Retina (tissue), 1 donor: ENCODE measurements at places on chromosomes 4 and X.

- no peak for DNase-seq
Observed at GRCh38 chr4:122577808-122578781, 42.8 kb downstream of the IL21 start.

DNA sequence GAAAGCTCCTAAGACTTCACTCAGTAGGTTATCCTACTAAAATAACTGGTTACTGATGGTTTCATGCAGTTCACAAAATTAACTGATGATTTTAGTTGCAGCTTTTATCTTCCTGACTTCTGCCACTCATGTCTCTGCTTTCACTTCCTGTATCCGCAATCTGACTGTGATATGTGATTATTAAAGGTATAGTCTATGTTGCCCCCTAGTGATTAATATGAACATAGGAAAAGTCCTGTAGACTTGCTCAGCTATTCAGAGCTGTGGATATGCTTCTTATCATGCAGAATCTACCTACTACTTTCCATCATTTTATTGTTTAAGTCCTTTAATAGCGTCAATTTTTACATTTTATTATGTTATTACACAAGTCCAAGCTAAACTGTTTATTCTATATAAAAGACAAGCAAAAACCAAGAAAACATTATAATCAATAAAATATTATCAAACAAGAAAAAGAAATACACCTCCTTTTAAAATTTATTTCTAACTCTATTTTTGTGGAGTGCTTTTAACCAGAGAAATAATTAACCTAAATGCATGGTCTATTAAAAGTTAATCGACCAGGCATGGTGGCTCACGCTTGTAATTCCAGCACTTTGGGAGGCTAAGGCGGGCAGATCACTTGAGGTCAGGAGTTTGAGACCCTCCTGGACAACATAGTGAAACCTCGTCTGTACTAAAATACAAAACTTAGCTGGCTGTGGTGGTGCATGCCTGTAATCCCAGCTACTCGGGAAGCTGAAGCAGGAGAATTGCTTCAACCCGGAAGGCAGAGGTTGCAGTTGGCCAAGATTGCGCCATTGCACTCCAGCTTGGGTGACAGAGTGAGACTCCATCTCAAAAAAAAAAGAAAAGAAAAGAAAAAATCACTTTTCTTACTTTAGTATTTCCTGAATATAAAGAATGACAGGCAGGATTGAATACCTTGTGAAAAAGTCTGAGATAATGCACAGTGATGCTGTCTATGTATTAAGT lies 40.4 kb upstream of the TLR2 start:
- DNase-seq = peak; percentile 20

GRCh38 chr4:177107288-177107921 lies 202.3 kb upstream of the NEIL3 start:
- no peak for DNase-seq

DNA sequence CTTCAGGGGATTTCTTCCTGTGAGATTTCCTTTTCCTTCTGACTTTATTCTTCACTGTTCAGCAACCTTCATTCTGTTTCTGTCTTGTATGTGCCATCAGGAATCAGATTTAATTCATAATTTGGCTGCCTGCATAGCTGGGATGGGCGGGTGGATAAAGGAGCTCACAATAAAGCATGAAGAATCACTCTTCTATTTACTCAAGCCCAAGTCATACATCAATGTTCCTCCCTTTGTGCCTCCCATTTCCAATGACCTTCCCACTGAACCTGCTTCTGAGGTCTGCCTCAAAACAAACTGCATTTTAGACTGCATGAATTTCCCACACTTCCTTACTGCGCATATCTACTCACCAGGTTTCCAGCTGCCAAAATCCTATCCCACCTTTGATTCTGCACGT lies 14.0 kb downstream of the PDGFC start:
- DNase-seq = no peak

DNA sequence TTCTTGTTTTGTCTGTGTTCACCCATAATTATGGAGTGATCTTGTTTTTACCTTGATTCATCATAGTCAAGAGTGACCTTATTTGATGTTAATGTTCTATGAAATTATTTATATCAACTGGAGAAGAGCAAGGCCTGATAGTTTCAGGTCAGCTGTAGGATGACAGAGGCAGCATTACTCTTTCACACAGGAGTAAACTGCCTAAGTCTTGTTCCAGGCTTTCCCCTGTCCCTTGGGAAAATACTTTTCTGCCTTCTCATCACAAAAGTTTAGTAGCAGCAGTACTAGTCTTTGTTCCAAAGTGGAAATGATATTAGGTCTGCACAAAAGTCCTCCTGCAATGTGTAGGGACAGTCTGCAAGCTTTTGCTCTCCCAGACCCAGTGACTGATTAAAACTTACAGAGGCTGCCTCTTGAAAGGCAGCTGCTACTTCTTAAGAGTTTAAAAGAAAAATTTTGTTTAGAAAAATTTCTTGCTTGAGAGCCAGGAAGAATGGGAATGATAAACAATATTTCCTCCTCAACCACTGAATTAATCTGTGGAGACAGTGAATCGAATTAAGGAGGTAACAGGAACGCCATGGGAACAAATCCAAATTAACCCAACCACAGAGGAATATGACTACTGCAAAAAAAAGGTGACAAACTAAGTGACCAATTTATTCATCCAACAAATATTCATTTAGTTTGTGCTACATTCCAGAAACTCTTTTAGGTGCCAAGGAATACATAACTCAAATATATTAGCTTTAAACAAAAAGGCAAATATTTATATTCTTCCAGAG lies 991.4 kb upstream of the PABPC4L start:
- no peak for DNase-seq

DNA sequence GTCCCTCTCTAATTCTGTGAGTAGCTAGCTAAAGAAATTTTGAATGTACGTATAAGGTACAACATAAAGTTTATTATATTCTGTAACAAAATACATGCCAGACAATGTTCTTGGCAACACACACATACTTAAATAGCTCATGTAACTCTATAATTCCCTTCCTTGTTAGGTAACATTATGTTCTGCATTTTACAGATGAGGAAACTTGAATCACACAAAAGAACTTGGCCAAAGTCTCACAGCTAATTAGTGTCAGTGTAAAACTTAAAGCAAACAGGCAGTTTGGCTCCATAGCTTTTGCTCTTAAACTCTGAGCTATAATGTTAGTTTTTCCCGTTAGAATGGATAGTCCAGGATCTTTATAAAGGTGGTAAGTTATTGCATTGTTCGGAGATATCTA lies 1091.8 kb upstream of the SLIT2 start:
- DNase-seq = no peak

GRCh38 chr4:5796976-5797375 lies 86.0 kb downstream of the EVC start:
- no peak for DNase-seq

DNA sequence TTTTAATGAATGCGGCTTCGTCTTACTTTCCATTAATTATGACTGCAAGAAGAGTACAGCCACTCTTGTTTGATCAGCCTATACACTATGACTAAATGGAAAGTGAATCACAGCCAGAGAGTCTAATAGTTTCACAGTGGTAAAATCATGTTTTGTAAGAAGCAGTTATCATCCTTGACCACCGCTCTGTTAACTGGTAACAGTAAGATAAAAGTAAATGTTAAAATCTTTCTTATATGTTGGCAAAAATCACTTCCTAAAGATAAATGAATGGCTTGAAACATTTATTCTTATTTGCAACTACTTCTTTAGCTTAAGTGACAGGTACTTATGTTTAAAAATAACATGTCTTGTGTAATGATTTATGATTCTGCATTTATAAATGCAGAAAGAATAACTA lies 13.2 kb downstream of the GALNT7 start:
- DNase-seq = no peak

DNA sequence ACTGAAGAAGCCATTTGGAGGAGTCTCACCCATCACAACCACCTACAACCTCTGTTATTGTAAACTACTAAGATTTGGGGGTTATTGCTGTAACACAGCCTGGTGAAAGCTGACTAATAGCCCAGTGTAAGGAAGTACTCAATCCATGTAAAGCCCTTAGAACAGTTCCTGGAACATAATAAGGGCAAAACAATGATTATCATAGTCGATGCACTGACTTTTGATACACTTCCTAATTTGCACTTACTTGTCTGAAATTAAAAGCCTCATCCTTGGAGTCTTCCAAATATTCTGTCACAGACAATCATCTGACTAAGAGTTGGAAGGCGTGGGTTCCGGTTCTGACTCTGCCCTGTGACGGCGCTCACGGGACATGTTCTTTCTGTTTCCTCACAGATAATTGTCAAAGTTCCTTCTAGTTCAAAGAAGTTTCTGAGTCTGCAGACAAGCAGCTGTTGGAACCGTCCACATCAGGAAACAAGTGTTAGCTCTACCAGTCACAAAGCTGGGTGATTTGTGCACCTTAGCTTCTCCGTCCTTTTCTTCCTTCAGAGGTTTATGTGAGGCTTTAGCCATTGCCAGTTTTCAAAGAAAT lies 33.4 kb upstream of the RASGEF1B start:
- DNase-seq = no peak

GRCh38 chrX:30653415-30654131 lies at the start of gene GK:
GK (plus strand) TSS chrX:30653423; CDS start chrX:30653538, 115 bp downstream.
- peak; percentile 64 for DNase-seq

DNA sequence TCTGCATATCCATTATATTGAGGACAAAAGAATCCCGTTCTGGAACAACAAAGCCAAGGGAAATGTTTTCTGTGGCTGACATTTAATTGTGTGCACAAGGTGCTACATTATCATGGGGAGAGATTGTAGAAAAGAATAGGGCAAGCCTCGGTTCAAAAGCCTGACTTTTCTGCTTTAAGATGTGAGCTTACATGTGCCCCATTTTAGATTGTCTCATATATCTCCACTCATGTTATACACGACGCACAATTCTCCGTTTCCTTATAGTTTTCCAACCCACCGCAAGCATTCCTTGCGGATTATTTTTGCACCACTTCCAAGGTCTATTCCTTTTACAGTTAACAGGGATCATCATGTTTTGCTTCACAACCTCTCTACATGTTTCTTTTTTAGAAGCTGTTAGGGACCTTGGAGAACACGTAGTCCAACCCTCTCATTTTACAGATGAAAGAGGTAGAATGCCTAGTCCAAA lies 99.6 kb upstream of the MAML3 start:
- no peak for DNase-seq

DNA sequence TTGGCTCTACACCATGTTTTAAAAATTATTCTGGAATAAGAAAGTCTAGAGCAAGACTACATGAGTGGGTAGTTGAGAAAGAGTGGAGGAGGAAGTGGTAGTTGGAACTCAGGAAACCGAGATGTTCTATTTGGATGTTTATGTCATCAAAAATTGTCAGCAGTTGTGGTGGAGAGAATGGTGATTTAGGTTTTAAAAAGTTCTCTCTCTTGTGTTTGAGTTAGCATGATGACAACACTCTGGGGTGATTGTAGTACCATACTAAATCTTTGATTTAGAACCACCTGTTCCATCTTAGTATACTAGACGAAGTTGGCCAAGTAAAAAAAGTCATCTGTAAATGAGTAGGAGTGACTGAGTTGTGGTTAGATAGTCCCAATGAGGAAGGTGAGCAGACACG lies 40.7 kb downstream of the KLHL2 start:
- no peak for DNase-seq

DNA sequence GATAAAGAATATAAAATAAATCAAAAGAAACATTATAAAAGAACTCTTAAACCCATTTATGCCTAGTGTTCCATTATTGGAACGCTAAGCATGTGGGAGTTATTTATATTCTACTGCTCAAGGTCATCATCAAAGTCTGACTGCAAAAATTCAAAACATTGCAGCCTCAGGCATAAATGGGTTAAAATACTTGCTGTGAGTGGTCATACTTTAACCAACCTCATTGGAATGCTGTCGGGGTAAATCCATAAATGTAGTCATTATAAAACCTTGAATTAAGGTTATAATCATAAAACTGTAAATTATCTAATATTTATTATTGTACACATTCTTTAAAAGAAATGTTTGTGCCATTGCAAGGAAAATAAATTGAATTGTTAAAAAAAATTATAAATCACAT lies 55.0 kb downstream of the RPS6KA6 start:
- DNase-seq = no peak

DNA sequence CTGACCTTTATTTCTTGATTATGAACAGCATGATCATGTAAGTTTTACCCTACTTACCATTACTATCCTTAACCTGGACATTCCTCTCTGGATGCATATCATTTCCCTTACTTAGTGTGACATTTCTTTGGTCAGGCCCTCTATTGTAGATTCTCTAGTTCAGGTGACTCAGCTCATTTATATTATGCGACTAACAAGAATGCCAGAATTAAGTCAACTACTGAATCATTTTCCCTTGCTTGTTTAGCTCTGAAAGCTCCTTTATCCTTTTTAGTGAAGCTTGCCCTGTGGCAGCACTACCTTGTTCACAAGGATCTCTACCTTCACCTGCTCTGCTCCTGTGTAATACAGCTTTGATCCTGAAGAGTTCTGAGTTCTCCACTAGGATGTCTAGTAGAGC lies 15.1 kb upstream of the UGT2B17 start:
- no peak for DNase-seq

DNA sequence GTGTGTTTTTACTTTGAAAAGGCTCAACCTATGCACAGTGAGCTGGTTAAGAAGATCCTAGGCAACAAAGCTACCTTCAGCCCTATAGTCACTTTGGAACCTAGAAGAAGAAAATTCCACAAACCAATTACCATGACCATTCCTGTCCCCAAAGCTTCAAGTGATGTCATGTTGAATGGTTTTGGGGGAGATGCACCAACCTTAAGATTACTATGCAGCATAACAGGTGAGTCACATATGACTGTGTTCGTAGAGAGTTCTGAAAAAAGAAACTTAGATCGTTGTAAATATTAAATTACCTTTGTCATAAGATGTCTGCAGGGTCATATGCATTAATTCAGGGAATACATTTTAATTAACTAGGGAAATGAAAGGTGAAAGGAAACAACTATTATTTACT lies 287.1 kb downstream of the ANK2 start:
- no peak for DNase-seq

- no peak for DNase-seq
Observed at GRCh38 chr4:57071326-57071725, 38.9 kb downstream of the IGFBP7 start.

- DNase-seq = no peak
Observed at GRCh38 chr4:169142391-169142790, 128.4 kb downstream of the SH3RF1 start.

DNA sequence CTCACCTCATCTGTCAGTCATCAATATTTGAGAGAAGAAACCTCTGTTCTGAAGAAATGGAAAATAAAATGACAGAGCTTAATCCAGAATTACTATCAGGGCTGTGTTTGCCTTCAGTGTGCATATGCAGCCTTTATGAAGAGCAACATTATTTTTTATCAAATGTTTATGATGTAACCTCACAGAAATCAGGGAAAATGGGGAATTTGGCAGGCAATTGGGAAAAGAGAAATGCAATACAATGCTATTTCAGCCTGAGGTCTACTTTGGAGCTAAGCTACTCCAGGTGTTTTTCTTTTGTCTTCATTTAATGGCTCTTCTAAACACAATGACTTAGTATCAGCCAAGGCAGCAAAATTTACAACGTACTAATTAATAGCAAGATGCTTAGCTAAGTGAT lies 241.1 kb upstream of the TET2 start:
- DNase-seq = no peak

GRCh38 chr4:89658701-89659024 lies 178.3 kb downstream of the SNCA start:
- DNase-seq = no peak
